ENCODE measurements at places on chromosomes 12 and 14.

DNA sequence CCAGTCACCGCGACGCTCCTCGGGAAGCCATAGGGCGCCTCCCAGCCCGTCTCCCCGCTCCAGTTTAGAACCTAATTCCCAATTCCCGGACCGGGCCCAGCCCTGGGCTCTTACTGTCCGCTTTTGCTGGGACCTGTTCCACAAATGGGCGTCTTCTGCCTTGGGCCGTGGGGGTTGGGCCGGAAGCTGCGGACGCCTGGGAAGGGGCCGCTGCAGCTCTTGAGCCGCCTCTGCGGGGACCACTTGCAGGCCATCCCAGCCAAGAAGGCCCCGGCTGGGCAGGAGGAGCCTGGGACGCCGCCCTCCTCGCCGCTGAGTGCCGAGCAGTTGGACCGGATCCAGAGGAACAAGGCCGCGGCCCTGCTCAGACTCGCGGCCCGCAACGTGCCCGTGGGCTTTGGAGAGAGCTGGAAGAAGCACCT, 797 bp downstream of the UNG start:
- DNase-seq: no peak

DNA sequence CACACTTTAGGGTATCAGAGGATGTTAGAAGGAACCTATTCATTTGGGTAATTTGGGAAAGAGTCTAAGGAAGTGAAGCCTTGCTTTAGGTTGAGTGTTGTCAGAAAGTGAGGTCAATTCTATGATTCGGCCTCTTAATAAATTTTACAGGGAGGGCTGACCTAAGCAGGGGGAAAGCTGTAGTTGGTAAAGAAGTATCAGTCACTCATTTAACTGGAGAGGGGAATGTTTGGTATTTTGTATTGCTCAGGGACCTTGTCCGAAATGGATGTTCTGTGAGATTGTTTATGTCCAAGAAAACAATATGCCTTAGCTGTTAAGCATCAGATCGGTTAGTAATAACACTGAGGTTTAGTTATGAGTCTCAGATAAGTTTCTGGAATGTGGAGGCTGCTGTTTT, 7.3 kb downstream of the CAND1 start:
- no peak for DNase-seq

- DNase-seq: peak; percentile 16
These were observed 229.6 kb downstream of the BCAT1 start for GRCh38 chr12:24719293-24719721.

GRCh38 chr12:65778258-65779090, 45.8 kb upstream of the HMGA2 start:
- no peak for DNase-seq

DNA sequence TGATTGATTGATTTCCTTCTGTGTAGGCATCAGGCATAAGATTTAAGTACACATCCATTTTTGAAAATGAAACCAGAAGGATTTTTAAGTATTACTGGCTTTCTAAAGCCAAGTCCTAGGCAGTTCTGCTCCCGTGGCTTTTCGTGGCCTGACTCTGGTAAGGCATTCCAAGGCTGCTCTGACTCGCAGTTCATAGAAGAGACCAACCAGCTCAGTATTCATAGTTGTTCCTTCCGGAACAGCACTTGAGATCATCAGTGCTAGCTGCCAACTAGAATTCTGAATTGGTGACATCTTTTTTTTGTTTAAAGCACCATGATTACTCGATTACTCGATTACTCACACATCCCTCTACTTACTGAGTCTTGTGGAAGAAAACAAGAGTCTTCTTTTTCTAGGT, 25.9 kb downstream of the SUDS3 start:
- DNase-seq: no peak

- DNase-seq: no peak
These were observed 65.6 kb upstream of the OVCH1 start for GRCh38 chr12:29563071-29563470.

DNA sequence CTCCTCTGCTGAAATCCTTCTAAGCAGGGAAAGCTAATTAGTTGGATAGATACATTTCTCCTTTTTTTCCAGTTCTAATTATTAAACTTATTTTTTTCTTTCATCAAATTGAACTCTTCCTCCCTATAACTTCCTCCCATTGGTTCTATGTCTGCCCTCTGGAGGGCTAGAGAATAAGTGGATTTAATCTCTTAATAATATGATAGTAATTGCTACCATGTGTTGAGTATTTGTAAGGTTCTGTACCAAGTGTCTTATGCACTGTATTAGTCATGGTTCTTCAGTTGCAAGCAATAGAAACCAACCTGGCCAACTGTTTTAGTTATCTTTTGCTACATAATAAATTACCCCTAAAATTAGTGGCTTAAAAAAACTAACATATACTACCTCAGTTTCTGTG, 190.5 kb upstream of the PLXNC1 start:
- DNase-seq: no peak

DNA sequence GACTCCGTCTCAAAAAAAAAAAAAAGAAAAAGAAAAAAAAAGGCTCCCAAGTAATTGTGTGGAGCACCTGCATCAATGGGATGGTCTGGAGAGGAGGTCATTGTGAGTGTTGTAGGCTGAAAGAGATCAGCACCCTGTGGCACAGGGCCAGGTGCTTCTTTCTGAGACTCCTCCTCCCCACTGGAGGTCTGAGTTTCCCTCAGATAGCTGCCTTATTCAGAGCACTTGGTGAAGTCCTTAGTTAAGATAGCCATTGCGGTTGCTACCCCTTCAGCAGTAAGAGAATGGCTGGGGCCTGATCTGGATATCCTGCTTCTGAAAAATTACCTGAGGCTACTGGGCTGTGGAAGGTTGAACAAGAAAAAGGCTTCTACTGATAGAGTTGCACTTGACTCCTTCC, 69.8 kb downstream of the ANO6 start:
- no peak for DNase-seq

GRCh38 chr12:110804406-110804805, 42.4 kb upstream of the CCDC63 start:
- DNase-seq: no peak

GRCh38 chr14:36057452-36058116, 118.9 kb downstream of the PTCSC3 start:
- no peak for DNase-seq

DNA sequence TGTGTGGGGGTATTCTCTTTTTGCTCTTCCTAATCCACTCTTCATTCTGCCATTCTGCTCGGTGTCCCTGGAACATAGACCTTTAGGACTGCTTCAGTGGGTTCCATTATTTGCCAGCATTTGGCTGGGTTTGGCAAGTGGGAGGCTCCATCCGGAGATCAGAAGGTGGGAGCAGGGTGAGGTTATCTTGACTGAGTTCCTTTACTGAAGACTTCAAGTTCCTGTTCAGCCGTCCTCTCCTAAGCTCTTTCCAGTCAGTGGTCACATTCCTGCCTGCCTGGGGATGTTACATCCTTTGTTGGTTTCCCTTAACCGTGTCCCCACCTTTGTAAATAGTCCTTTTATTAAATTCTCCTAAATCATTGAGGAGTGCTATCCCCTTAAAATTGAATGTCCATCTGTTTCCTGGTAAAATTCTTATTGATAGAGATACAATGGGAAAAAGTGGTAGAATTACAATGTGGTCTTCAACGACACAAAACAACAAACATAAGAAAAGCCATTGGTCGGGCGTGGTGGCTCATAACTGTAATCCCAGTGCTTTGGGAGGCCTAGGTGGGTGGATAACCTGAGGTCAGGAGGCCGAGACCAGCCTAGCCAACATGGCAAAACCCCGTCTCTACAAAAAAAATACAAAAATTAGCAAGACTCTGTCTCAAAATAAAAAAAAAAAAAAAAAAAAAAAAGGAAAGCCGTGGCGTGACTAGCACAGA, 5.0 kb upstream of the MIA2 start:
- DNase-seq: no peak

DNA sequence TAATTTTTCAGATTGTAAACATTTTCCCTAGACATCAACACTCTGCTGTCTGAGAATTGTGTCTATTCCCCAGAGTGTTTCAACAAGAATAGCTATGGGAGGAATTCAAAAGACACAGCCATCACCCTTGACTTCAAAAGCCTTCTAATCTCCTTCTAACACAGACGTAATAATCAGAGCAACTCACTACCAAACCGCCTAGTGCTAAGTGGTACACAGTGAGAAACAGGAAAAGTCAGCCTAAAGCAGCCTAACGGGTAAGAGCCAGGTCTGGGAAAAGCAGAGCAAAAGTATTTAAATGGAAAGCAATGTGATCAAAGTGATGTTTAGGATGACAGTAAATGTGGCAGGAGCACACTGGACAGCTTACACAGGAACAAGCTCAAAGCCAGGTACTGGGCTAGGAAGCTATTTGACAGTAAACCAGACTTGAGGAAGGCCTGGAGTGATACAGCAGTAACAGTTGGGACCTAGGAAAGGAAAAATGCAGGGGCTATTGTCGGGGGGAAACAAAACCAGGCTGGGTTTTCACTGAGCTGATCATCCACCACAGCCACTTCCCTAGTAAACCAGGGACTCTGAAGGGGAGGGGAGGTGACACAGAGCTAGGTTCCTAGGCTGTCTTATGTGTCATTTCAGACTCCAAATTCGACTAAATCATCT, 29.4 kb downstream of the CORO1C start:
- DNase-seq: no peak

GRCh38 chr12:130776857-130777339, 60.8 kb upstream of the RIMBP2 start:
- DNase-seq: no peak

GRCh38 chr14:65042731-65043372, 56.2 kb downstream of the FNTB start:
- DNase-seq: no peak

GRCh38 chr12:41983394-41983793, 161.3 kb downstream of the GXYLT1 start:
- no peak for DNase-seq

- no peak for DNase-seq
These were observed 337.8 kb upstream of the DIO2 start for GRCh38 chr14:80549141-80549540.

- no peak for DNase-seq
These were observed 3.6 kb downstream of the CFL2 start for GRCh38 chr14:34710744-34711143.

- no peak for DNase-seq
These were observed 101.8 kb downstream of the CMKLR1 start for GRCh38 chr12:108237272-108237671.

DNA sequence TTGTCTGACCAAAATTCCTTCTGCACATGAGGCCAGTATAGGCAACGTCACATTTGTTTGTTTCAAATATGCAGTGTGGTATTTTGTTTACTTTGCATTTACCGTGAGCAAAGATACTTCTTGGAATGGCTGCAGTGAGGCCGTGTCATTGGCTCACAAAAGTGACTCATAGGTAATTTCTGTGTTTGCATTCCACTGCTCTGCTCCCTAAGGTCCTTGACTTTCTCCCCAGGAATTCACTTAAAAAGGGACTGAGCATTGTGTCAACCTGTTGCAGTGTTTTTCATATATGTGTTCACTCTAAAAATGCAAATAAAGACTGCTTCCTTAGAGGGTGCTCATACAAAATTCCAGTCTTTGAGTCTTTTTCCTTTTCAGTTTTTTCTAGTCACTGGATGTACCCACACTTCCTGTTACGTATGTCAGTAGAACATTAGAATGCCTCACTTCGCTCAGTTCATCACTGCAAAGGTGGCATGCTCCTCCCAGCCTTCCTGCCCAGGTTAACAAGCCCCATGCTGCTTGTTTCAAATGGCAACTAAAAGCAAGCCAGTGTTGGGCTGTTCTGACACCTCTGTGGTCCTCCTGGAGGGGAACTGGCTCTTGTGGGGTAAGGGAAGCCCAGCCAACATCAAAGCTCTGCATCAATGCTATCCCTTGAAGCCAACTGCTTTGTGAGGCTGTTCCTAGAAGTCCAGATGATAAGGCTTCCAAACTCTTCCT, 9.1 kb downstream of the C12orf76 start:
- DNase-seq: no peak

GRCh38 chr12:91072931-91073330, 15.1 kb upstream of the KERA start:
- no peak for DNase-seq

Data from stimulated activated CD4-positive, alpha-beta T cell treated with anti-CD3 and anti-CD28 coated beads, Interleukin-12 subunit alpha, Interleukin-12 subunit beta, amount 100 ng/mL, for 48 hours (primary cell).